Stimulated activated CD4-positive, alpha-beta T cell treated with anti-CD3 and anti-CD28 coated beads, Interleukin-15, amount 100 ng/mL, for 1 hour (primary cell): ENCODE measurements at places on chromosomes 7 and 10.
A peak's percentile ranks its signal among the peaks of the same experiment; 100 is the strongest.

DNA sequence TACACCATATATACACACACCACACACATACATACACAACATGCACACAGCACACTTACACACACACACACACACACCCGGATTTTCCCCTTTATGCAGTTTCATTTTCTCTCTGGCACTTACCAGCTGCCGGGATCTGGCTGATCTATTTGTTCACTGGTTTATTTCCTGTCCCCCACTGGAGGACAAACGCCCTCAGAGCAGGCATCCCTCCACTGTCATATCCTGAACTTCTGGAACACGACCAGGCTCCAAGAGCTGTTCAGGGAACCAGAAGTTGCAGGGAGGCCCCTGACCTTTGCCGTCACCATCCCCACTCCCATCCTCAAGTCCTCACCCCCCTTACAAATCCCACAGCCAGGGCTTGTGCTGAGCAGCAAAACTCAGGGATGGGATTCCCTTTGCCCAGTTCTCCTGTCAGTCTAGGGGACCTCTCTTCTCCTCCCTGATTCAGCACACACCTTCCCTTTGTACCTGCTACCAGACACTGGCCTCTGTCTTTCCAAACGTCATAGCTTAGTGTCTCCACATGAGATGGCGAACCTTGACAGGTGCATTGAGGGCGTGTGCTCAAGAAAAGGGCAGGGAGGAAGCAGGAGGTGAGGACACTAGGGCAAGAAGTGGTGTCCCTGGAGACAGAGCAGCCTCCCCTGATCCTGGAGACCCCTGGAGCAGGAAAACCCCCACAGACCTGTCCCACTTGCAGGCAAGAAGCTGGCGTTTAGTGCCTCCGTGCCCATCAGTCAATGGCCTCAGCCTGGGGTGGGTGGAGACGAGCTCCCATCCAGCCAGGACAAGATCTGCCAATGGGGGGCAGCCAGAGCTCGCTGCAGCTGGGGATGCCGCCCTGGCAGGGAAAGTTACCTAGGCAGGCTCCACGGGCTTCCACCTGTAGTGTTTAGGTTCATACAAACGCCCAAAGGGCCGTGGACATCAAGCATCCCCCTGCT, 12.7 kb upstream of the DOCK1 start:
- DNase-seq = no peak

GRCh38 chr7:16055263-16055976, 365.9 kb downstream of the CRPPA start:
- no peak for DNase-seq

DNA sequence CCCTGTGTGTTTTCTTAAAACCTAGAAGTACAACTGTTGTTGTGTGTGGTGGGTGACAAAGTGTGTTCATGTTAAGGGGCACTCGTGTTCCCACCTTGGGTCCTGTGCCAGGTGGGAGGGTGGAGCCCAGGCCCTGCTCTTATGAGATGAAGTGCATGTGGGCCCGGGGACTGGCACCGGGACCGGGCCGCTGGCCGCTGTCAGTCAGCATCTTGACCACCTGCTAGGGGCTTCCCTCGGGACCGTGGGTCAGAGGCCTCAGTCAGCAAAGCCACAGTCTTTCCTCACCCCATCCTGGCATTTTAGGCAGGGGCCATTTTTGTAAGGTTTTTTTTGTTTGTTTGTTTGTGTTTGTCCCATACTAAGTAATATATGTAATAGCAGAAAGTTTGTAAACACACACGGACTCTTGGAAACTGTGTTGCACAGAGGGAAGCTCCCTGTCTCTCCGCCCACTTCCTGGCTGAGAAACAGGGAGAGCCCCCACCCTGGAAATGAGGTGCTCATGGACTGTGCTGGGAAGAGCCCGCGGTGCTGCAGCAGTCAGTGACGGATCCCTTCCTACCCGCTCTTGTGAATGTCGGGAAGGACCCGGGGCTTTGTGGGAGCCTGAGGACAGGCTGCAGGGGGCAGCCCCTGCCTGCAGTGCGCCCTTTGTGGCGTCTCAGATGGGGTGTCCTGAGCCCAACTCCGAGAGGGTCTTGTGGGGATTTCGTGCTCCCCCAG, 13.4 kb downstream of the AGAP3 start:
- no peak for DNase-seq

- DNase-seq = no peak
These were observed 23.2 kb downstream of the COL1A2 start for GRCh38 chr7:94417901-94418300.

- no peak for DNase-seq
These were observed 13.0 kb downstream of the AKAP9 start for GRCh38 chr7:91953618-91954017.

- no peak for DNase-seq
These were observed 15.4 kb downstream of the TFAM start for GRCh38 chr10:58400609-58401008.

DNA sequence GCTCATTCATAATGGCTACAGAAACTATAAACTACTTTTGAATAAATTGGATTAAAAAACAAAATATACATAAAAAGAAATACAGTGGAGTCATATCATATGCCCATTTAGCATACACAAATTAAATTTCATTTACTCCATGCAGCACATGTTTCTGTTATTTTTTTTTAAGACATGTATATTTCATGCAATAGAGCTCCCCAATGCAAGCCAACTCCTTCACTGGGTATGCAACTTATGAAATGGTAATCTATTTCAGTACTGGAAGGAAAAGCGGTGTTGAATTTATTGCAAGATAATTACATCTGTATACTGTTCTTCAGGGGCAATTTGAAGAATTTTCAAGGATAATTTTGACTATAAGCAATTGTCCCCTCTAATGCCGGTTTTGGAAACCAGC, 49.9 kb downstream of the NEUROD6 start:
- DNase-seq = no peak

DNA sequence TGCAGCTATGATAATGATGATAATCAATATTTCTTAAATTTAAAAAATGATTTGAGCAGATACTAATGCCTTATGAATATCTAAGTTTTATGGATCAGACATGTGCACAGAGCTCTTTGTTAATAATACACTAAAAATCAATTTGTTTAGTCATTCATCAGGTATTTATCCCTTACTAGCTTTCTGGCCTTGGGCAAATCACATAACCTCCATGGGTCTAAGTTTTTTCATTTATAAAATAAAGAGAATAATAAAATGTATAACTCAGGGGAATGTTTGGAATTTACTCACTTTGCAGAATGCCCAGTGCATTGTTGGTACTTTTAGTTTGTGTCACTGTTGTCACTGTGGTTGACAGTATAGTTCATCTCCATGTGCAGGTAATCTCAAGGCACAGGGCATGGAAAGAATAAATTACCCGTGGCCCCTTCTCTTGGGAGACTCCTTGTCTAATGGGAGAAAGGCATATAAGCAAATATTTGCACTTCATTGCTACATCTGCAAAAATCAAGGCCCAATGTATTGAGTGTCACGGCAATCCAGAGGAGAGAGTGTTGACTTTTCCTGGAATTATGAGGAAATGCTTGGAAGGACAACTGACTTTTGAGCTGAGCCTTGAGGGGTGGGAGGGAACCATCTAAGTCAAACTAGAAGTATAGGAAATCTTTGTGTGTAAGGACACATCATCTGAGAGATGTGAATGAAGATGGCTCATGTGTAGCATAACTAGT, 64.7 kb upstream of the CTTNBP2 start:
- no peak for DNase-seq

DNA sequence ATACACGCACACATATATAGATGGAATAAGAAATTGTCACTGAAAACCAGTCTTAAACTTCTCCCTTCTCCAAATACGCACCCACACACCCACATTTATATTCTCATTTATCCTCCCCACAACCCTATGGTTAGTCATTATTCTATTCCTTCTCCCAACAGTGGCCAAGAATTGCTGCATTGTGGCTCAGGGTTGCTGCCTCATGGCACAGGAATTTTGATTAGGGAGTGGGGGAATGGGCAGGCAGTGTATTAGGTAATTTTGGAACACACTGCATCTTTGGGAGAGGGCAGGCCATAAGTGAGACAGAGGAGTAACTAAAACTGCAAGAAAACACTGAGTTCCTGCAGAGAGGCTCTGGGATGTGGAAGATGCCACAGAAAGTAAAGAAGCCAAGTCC, 35.7 kb downstream of the NAPEPLD start:
- DNase-seq = no peak

- DNase-seq = no peak
These were observed 2.6 kb upstream of the MYPN start for GRCh38 chr10:68106656-68107055.

- DNase-seq = no peak
These were observed 29.9 kb downstream of the ZC3HC1 start for GRCh38 chr7:130021105-130021834.

GRCh38 chr10:73000973-73001372, 46.4 kb upstream of the PLA2G12B start:
- no peak for DNase-seq

DNA sequence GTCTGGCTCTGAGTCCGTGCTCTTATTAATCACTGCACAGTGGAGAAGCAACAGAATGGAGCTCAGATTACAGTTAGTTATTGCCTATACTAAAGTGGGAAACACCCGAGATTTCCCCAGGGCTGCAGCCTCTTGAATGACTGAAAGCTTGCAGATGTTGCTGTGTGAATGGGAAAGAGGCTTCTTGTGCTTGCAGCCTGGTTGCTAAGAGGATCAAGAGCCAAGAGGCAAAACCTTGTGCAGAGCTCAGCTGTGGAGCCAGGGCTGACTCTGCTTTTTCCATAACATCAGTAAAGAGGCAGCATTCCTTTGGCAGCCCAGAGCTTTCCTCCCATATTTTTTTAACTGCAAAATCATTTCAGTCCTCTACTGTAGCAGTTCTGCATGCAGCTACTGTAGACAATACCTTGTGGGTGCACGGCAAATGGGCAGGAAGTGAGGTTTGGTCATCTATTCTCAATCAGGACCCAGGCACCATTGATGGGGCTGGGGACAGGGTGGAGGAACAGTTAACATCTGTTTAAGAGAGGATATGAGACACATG, 86.5 kb downstream of the RALA start:
- no peak for DNase-seq

DNA sequence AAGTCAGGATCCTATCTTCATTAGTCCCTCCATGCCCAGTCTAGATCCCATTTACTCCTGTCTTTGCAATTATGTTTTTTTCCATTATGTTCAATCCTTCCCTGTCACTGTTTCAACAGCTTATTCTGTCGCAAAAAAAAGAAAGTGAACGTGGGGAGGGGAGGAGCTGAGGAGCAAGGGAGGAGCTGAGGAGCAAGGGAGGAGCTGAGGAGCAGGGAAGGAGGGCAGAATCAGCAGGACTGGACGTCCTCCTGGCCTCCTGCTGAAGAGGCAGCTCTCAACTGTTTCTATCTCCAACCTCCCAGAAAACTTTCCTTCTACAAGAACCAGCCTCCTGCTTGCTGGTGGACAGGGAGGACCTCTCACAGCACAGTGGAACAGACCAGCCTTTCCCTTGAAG, 26.0 kb downstream of the LARP4B start:
- DNase-seq = no peak

DNA sequence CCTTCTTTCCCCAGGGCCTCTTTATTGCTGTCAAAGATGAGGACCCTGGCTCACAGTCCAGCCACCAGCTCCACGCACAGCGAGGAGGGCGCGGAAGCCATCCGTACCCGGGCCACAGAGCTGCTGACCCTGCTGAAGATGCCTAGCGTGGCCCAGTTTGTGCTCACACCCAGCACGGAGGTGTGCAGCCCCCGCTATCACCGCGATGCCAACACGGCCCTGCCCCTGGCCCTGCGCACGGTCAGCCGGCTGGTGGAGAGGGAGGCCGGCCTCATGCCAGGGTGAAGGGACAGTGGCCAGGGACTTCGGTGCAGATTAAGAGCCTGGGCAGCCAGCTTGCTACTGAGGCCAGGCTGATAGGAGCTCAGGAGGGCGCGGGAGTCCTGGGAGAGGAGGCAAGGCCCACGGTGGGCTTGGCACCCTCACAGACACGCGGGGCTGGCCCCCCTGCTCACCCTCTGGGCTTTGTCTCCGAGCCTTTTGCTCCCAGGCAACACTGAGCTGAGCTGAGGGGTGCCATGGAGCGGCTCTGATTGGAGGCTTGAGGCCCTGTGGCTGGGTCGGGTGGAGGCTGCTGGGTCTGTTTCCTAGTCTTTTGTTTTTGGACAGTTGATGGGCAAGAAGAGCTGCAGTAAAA, 15.8 kb downstream of the AP5Z1 start:
- DNase-seq = no peak

DNA sequence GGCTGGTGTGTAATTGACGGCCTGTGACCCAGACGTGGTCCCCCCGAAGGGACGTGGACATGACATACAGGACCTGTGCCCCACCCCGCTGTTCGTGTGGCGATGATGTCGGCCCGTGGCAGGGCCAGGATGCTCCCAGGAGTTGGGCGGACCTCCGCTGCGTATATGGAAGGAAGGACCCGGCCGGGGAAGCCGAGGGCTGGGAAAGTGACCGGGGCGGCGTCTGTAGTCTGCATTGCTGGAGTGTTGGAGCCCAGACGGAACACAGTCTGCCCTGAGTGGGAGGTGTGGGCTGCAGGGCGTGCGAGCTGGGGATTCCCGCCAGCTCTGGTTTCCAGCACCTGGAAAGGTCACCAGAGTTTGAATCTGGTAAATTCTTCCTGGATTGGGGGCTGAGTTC, 45.0 kb upstream of the FOXL3 start:
- DNase-seq = no peak

GRCh38 chr10:71058308-71058707, 154.1 kb upstream of the UNC5B start:
- DNase-seq = no peak

DNA sequence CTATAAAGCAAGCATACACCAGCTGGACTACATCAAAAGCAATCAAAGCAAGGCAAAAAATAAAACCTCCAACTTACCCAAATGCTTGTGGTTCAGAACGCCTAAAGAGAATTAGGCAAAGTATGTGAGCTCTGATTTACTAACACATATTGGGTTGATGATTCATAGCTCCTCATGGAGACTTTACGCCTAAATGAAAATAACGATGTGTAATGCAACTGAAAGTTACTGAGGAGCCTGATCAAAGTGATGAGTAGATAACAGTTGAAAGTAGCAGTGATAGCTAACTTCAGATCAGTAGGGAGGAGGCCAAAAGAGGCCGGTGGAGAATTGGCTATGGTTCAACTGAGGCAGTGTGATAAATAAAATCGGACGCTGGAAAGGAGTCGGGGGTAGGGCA, 85.0 kb downstream of the MPP7 start:
- DNase-seq = no peak

DNA sequence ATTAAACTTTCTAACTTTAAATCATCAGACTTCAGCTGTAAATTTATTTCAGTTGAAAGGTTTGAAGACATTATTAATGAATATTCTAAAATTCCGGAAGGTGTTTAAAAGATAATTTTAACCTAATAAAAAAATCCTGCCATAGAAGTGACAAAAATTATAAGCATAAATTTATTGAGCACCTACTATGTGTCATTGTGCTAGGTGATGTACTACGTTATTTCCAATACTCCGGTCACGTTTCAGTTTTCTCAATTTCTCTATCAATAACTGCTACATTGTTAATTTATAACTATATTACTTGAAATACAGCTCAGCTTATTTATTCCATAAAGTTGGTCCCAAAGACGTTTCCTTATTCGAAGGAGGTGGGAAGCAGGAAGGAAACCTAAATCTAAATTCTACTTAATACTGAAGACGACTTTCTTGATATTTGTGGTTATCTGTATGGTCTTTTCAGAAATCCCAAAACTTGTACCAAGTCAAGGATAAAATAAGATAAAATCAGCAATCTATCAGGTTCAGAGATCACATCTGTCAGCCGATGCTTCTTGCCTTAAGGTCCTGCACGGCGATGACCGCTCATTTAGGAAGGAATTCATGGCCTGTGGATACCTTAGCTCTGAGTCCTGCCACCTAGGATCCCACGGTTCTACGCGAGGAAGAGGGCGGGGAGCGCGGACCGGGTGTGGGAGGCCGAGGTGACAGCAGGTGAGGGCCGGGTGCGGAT, 1.2 kb upstream of the ZEB1 start:
- peak; percentile 56 for DNase-seq

- DNase-seq = no peak
These were observed 34.1 kb upstream of the SLC25A13 start for GRCh38 chr7:96355990-96356506.
